Aorta (tissue), 5 donors: ENCODE measurements at places on chromosomes 4 and X. TPM values are rescaled to one million over a fixed set of nuclear protein-coding genes. Genes with fewer than 3 reads are reported as not detected.

Gene PDCL2
- not detected for total RNA-seq

Gene MAGEA8
- not detected for total RNA-seq

Gene XK
- 0.93 TPM for total RNA-seq

Gene FAM236A
- not detected for total RNA-seq

Gene GYG2
- 3.1 TPM for total RNA-seq

Gene SHOX
- not detected for total RNA-seq

Gene HSFX2
- not detected for total RNA-seq

Gene SAGE1
- total RNA-seq = not detected

Gene FAM184B
- not detected for total RNA-seq

Gene CENPE
- 3.4 TPM for total RNA-seq

Gene GCNA
- total RNA-seq = 1.9 TPM

Gene KIF4A
- 0.66 TPM for total RNA-seq

Gene BMPR1B
- 14.6 TPM for total RNA-seq
